Left lung (tissue), 14 donors: ENCODE measurements at places on chromosomes 5 and 9.

DNA sequence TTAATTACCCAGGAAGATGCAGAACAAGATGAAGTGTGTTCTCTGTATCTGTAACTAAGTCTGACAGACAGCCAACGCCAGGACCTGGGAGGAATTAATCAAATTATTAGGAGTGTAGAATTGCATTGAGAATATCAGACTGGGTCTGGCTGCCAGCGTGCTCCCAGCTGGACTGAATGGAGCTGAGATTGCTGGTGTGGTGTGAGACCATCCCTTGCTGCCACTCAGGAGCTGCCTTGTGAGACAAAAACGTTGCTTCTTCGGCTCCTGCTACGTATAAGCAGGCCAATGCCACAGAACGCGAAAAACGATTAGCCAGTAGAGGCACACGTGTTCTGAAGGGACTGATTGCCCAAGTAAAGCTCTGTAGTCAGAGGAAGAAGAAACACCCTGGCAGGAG lies 66.8 kb downstream of the AMBP start:
- H3K27ac ChIP-seq = no peak overlapping the region
- DNase-seq = no peak
- no peaks in the 10 kb centered on the region for H3K27me3 ChIP-seq
- H3K4me3 ChIP-seq = no peak overlapping the region

DNA sequence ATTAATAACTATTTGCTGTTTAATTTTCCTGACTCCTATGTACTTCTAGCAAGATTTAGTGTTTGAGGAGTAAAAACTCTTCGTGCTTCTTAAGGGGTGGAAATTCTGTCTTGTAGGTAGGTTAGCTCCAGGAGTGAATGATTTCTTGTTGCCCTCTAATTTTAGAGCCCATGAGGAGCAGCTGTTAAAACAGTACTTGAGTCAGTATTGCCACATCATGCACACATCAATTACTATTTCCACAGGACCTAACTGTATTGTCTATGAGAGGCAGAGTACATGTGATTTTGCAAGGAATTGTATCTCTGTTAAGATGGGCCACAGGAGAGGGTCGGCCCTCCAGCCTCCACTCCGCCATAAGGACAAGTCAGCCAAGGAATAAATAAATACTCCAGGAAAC lies 91.2 kb downstream of the PDZD2 start:
- no peaks in the 10 kb centered on the region for H3K27me3 ChIP-seq
- H3K36me3 ChIP-seq = no peaks in the 10 kb centered on the region
- no peaks in the 10 kb centered on the region for H3K4me1 ChIP-seq
- no peak for DNase-seq

GRCh38 chr5:158414780-158415179 lies 555.8 kb upstream of the CLINT1 start:
- no peak overlapping the region for H3K4me3 ChIP-seq
- no peaks in the 10 kb centered on the region for H3K4me1 ChIP-seq
- H3K27ac ChIP-seq = no peak overlapping the region

DNA sequence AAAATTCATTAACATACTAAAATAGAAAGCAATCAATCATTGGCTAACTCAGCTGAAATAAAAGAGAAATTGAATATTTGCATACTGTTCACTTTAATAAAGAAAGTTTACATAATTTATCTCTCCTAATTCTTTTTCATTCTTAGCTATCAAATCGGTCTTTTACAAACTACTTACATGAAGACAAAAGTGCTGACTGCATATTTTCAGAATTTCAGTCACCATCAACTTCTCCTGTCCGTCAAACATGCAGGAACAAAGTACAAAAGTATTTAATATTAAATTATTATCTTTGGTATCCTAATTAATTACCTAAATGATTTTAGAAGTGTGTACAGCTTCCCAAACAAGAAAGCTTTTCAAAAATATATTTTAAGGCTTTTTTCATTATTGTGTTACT lies 248.4 kb downstream of the CYLC2 start:
- no peak for DNase-seq
- no peaks in the 10 kb centered on the region for H3K27me3 ChIP-seq
- no peaks in the 10 kb centered on the region for H3K4me1 ChIP-seq
- H3K36me3 ChIP-seq = no peaks in the 10 kb centered on the region

DNA sequence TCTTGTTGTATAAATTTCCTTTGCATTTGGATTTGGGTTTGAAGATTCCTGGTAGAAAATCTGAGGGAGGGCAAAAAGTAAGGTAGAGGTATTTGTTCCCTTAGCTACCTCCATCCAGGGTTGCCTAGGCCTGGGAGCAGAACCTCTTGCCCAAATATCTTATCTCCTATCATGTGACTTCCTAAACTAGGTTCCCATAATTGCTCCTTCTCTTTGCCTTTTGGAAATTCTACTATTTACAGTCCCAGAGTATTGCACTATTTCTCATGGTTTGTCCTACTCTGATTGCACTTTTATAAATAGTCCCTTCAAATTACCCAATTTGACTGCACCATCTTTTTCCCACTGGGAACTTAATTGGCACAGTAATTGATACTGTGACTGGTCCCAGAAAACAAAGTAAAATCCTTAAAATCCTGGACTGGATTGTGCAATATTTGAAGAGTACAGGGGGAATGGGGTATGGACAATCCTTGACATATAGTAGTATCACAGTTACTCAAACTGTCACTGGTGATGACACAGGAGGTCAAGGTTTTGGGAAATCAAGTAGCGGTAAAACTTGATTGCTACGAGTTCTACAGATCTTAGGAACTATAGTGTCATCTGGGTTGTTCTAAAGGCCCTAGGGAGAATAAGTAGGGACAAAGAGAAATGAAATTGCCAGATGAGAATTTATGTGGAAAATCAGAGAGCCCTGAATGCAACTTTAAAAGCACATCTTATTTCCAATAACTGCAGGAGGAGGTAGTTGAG lies 31.5 kb upstream of the TMED7 start:
- H3K4me3 ChIP-seq = no peak overlapping the region
- no peak overlapping the region for H3K27ac ChIP-seq
- no peaks in the 10 kb centered on the region for H3K4me1 ChIP-seq
- no peak for DNase-seq

DNA sequence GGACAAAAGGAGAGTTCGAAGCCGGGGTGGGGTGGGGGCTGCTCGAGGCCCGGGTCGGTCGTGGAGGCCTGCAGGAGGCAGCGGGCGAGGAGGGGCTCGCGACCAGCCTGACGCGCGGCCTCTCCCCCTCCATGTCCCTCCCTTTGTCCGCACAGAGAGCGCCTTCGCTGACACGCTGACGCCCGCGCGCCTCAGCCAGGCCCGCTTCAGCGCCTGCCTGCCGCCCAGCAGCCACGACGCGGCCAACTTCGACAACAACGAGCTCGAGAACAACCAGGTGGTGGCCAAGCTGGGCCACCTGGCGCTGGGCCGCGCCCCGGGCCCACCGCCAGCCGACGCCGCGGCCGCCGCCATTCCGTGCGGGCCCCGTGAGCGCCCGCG lies 42.2 kb downstream of the NEURL1B start:
- H3K4me3 ChIP-seq = no peak overlapping the region
- H3K4me1 ChIP-seq = peaks cover 4% of the 10 kb centered on the region
- H3K27ac ChIP-seq = no peak overlapping the region
- no peak for DNase-seq
- no peaks in the 10 kb centered on the region for H3K36me3 ChIP-seq

DNA sequence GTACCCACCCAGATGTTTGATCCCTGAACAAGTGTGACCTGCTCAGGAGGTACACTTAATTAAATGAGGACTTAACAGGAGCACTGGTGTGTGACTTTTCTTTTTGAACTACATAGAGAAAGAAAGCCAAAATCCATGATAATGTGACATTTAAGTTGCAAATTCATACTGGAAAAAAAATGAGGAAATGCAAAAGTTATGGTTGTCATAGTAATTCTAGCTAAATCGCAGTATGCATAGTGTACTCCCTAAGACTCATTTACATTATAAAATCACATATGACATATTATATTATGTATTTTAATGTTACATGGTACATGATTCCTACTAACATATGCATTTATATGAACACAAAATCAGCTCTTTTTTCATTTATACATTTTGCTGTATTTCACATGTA lies 92.0 kb upstream of the PCSK5 start:
- no peak overlapping the region for H3K4me3 ChIP-seq
- no peaks in the 10 kb centered on the region for H3K36me3 ChIP-seq
- no peaks in the 10 kb centered on the region for H3K27me3 ChIP-seq
- no peak overlapping the region for H3K27ac ChIP-seq
- H3K4me1 ChIP-seq = no peaks in the 10 kb centered on the region
